GM06990 (cell line): ENCODE measurements at places on chromosomes 4 and X.
A peak's percentile ranks its signal among the peaks of the same experiment; 100 is the strongest.

GRCh38 chr4:148454835-148455234 is 12.6 kb upstream of the NR3C2 start:
- no peak for DNase-seq

- no peak for DNase-seq
Observed at GRCh38 chr4:8343262-8343966, 73.9 kb downstream of the HTRA3 start.

- DNase-seq, result no peak
Observed at GRCh38 chr4:75723163-75724065, 963 bp upstream of the USO1 start.

- DNase-seq, result peak; percentile 43
Observed at GRCh38 chr4:140103676-140104075, 50.3 kb downstream of the MAML3 start.

DNA sequence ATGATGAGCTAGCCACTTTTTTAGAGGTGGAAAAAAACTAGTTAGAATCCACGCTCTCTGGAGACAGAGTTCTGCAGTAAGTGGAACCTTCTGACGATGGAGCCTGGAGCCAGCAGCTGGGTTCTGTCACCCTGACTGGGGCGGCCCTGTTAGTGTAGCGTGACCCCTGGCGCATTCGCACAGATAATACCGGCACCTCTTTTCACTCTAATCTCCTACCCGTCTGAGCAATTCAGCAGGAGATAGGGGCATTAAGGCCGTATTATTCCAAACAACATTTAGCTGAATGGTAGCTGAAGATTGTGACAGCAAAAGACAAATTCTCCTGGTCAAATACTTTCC is 292.6 kb downstream of the FBXO8 start:
- DNase-seq, result no peak

DNA sequence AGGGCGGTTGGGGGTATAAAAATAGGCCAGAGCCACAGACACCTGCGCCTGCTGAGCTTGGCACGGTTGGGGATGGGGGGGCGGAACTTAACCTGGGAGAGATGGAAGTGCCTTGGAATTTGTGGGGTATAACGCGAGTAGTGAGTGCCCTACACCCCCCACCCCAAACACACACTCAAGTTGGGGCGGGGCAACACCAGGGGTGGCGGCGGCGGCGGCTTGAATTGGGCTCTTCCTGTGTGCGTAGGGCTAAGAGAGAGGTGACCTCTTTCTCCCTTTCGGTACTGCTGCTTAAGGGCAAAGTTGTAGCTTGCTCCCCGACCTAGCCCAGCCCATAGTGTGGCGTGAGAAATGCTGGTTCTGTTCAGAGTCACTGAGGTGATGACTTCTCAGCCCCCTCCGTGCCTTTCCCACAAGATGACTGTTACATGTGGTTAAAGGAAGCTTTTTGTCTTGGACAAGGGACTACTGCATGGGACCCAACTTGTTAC is 839 bp downstream of the STK26 start:
- peak; percentile 69 for DNase-seq

GRCh38 chr4:55123791-55124190 is 1.6 kb downstream of the KDR start:
- no peak for DNase-seq

DNA sequence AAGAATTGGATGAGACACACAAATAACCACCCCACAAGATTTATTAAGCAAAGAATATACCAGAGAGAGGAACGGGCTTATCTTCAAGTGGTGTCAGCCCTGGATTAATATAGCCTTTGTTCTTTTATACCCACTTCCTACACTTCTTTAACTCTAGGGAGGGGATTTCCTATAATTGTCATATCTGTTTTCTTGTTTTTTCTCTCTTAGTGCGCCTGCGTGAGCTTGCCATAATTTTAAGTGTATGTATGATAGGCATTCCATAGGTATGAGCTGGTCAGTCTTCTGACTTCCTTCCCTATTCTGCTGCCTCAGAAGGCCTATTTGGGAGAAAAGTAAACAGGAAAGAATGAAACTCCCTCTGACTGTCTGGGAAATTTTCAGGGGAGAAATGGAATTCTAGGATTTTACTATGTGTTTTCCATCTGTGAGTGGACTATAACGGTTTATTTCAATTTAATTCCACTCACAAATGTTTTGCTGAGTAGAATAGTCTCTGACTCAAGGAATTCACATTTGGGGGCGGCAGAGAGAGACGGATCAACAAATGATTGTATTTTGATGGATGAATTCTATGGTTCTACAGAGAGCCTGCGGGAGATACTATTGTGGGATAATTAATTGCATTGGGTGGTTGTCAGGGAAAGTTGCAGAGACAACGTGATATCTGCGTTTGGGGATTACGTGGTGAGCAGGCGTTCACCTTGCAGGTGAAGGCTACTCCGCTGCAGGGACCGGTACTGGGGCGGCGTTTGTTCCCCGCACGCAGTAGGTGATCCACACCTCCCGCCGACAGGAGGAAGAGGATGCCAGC is 626 bp upstream of the CEP135 start:
- peak; percentile 43 for DNase-seq

DNA sequence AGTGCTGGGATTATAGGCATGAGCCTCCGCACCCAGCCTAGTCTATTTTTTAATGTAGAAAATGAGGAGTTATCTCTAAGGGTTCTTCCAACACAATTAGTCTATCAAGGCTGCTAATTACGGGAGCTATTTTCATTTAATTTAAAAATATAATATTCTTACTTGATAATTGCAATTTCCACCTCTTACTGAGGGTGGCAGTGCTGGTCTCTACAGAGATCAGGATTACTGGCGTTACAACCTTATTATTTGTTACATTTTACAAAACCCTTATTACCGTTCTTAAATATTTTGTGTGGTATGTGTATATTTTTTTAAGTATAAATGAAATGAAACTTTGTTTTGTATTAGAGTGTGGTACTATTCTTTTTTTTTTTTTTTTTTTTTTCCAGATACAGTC is 17.6 kb upstream of the GK start:
- no peak for DNase-seq

DNA sequence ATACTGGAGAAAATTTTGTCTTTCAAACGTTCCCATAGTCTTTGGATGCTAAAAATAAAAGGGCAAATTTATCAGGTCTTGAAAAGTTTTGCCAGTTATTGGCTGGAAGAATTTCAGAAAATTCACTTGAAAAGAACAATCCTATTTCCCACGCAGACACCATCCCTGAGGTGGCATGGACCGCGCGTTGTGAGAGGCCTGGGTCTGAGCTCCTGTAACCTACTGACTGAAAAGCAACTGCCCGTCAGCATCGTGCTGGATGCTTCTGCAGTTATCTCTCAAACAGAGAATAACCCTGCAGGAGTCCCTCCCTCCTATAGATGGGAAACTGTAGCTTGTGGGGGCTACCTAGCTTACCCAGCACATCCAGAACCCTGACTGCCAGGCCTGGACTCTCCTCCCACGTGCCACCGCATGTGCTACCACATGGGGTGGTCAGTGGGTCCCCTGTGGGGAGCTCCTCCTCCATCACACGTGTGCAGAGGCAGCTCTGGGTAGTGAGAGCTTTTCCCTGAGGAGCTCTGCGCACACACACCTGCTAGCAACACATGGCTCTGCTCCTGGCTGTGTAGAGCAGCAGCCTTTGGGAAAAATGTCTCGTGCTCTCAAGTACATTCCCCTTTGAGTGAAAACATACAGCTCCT is 36.1 kb downstream of the NSG1 start:
- DNase-seq, result no peak

DNA sequence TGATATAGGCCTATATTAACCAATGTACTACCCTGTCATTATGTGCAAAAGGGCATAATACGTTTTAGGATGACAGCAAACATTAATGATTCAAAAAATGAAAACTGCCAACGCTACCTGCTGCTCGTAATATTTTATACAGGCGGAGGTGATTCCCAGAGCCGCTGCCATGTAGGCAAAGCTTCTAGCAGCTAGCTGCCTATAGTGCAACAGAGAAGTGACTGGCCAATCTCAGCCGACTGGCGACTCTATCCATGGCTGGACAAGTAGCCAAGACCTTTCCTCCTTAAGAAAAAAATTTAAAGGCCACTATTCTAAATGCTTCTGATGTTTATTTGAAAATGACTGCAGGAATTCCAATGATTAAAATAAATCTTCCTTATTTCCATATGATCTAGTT is 1.9 kb downstream of the PPARGC1A start:
- no peak for DNase-seq
